ENCODE measurements at places on chromosomes 2 and 18.

DNA sequence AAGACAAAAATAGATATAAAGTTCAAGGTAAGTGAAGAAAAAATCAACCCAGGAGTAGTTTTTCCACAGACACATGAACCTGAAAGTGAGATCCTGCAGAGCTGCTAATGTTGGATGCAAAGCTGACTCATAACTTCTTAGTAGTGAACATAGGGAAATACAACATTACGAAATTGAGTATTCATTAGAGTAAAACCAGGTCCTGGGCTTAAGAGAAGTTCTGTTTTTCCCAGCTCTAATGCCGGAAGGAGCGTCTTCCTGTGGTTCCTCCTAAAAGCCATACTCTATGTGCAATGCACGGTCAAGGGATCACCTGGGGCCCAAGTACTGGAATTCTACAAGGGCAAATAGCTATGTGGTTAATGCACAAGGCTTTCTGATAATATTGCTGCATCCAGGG is 141.7 kb downstream of the RBMS1 start:
- no peak overlapping the region for H3K27ac ChIP-seq
- H3K27me3 ChIP-seq = no peaks in the 10 kb centered on the region
- no peak for DNase-seq
- no peak overlapping the region for H3K4me3 ChIP-seq
- peaks cover 54% of the 10 kb centered on the region for H3K4me1 ChIP-seq

GRCh38 chr2:216195565-216196029 is 86.4 kb downstream of the XRCC5 start:
- peaks cover 39% of the 10 kb centered on the region for H3K36me3 ChIP-seq
- no peaks in the 10 kb centered on the region for H3K4me1 ChIP-seq
- H3K27ac ChIP-seq = no peak overlapping the region
- no peak overlapping the region for H3K4me3 ChIP-seq

DNA sequence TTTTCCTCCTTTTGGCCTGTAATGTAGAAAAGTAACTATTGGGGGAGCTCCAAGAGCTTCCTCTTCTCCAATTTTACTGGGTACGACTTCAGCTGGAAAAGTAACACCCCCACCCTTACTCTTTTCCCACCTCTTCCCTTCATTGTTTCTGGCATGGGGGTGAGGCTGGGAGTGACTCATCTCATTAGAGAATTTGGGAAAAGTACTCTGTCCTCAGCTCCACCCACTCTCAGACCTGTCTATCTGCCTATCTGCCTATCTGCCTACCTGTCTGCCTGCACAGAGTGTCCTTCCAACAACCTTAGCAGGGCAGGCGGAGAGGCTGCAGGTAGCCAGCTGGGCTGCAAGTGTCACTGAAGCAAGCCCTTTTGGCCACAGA is 93.6 kb downstream of the EPHA4 start:
- H3K4me1 ChIP-seq = peaks cover 17% of the 10 kb centered on the region
- no peak for DNase-seq
- H3K4me3 ChIP-seq = no peak overlapping the region
- no peaks in the 10 kb centered on the region for H3K27me3 ChIP-seq
- peak overlapping the region; percentile 8 for H3K27ac ChIP-seq
- no peaks in the 10 kb centered on the region for H3K36me3 ChIP-seq

DNA sequence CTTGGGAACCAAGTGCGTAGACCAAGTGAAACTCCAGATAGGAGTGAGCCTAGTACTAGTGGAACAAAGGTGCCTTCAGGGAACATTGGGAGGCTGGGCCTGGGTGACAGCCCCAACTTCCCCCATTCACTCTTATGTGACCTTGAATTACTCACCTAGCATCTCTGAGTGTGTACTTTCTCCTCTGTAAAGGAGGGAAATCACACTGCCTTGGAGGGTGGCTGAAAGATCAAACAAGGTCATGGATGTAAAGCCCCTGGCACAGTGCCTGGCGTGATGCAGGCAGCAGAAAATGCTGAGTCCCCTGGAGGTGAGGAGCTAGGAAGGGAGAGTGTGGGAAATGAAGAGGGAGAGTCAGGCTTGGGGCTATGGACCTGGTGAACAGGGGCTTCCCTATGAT is 45.9 kb downstream of the MARCO start:
- DNase-seq = no peak
- H3K27ac ChIP-seq = no peak overlapping the region
- H3K4me3 ChIP-seq = no peak overlapping the region
- H3K36me3 ChIP-seq = no peaks in the 10 kb centered on the region

- H3K36me3 ChIP-seq = peaks cover 7% of the 10 kb centered on the region
- no peaks in the 10 kb centered on the region for H3K27me3 ChIP-seq
- H3K4me1 ChIP-seq = peaks cover 13% of the 10 kb centered on the region
- no peak for DNase-seq
- H3K27ac ChIP-seq = peak overlapping the region; percentile 62
Observed at GRCh38 chr2:100940766-100941645, 61.1 kb upstream of the RPL31 start.
